ENCODE measurements at places on chromosomes 7 and 10.

DNA sequence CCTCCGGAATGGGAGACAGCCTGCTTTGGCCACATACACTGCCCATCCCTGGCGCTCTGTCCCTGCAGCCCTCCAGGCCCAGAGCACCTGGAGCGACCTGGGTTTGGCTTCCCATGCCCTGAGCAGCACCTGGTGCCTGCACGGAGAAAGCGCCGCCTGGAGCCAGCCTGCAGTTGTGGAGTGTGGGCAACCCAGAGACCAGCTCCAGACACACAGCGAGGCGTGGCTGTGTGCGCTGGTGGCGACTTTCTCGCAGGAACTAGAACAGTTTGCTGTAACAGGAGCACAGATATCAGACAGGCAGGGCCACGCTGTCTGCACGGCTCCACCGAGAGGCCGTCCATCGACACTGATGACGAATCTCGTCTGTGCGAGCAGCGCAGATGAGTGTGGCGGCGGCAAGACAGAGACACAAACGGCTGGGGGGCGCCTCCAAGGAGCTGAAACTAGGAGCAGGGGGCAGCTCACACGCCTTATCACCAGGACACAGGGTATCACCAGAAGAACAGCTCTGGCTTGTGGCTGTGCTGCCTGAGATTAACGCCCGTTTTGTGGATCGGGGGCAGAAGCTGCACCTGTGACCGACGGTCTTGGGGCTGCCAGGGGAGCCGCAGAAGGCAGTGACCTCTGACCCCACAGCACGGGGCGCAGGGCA lies 275.3 kb downstream of the DNAJB6 start:
- DNase-seq = no peak

DNA sequence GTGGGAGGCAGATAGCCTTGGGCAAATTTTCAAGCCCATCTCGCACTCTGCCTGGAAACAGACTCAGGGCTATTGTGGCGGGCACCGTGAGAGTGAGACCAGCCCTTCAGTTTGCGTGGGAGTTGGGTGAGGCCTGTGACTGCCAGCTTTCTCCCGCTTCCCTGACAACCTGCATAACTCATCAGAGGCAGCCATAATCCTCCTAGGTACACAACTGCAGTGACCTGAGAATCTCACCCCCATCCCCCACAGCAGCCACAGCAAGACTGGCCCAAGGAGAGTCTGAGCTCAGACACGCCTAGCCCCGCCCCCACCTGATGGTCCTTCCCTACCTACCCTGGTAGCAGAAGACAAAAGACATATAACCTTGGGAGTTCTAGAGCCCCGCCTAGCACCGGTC lies 275.4 kb downstream of the GRID1 start:
- no peak for DNase-seq

- DNase-seq = no peak
These were observed 1013.9 kb downstream of the NRG3 start for GRCh38 chr10:82888809-82889455.

GRCh38 chr10:25675615-25676014 lies 258.4 kb upstream of the MYO3A start:
- DNase-seq = no peak

GRCh38 chr10:18097524-18097923 lies 42.7 kb upstream of the CACNB2 start:
- DNase-seq = no peak

- DNase-seq = no peak
These were observed 67.9 kb upstream of the SMNDC1 start for GRCh38 chr10:110372656-110373055.

- DNase-seq = no peak
These were observed 35.3 kb downstream of the CARD11 start for GRCh38 chr7:3008386-3008785.

- no peak for DNase-seq
These were observed 30.6 kb upstream of the PRKCQ start for GRCh38 chr10:6610647-6611046.

GRCh38 chr7:36278069-36278619 lies 111.5 kb upstream of the ANLN start:
- no peak for DNase-seq

- no peak for DNase-seq
These were observed 337.3 kb upstream of the ZNF32 start for GRCh38 chr10:43985941-43986340.

DNA sequence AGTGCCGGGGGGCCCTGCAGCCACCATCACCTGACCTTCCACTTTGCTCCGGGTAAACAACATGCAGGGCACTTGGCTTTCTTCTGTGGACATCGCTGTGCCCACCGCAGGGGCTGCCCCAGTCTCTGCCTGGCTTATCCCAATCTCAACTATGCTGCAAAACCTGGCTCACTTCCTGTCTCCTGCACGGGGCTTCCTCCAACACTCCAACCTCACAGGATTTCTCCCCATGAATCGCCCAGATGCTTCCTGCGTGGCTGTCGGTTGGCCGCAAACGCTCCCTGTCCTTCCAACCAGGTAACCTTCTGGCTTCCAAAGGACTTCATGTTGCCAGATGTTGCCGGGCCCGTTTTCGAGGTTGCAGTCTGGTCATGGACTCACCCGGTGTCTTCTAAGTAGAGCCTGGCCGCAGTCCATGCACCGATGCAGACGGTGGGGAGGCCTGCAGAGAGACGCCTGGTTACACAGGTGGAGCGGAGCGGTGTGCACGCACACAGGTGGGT lies 109.0 kb downstream of the VIPR2 start:
- no peak for DNase-seq

GRCh38 chr7:35780070-35780469 lies 20.8 kb upstream of the SEPTIN7 start:
- no peak for DNase-seq

Data from cerebellar cortex (tissue), 1 donor.